H7 (cell line): ENCODE measurements at places on chromosomes 2 and 18. TPM values are rescaled to one million over a fixed set of nuclear protein-coding genes. Genes with fewer than 3 reads are reported as not detected.

DNA sequence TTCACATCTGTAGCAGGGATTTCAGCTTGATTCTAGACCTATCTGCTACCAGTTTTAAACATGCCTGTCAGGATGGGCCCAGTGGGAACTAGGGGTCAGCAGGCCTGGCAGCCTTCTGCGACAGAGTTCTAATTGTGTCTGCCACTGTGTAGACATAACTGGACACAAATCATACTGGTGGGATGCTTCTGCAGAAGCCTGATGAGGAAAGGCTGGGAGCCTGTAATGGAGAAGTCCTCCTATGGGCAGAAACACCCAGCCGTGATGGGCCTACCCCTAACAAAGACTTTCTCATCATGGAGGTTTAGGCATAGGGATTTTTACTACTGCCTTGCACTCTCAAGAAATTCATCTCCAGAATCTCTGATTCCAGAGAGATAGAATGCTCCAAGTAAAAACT is 166.9 kb downstream of the PDE11A start:
- DNase-seq = no peak

The TDRD15 gene
- not detected in 2 replicates for total RNA-seq

The LYPD1 gene
- total RNA-seq = 5.7 and 7.3 TPM in 2 replicates

The NDC80 gene
- total RNA-seq = 40.9 and 59.3 TPM in 2 replicates

The ALK gene
- 0.15 and 0.21 TPM in 2 replicates for total RNA-seq

The CCT4 gene
- total RNA-seq = 377 and 429 TPM in 2 replicates

The UNC80 gene
- 0.17 and 0.18 TPM in 2 replicates for total RNA-seq
